Posterior cingulate gyrus (tissue), 11 donors: ENCODE measurements at places on chromosomes 7 and 10.

DNA sequence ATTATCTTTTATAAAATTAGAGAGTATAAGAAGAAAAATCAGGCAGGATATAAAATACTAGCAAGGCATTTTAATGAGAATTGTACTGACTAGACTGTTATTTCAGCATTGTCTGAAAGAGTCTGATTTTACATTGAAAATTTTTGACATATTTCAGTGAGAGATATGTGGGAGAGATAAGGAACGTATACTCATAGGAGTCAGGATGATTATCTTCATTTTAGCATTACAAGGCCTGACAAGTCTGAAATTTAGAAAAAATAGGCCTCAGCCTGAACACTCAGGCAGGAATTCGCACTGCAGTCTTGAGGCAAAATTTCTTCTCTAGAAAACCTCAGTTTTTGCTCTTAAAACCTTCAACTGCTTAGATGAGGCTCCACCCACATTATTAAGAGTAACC lies 386.0 kb downstream of the HGF start:
- no peak for DNase-seq

- DNase-seq, result peak; percentile 63
Measured at GRCh38 chr10:97321032-97321803, 2.1 kb downstream of the FRAT1 start.

DNA sequence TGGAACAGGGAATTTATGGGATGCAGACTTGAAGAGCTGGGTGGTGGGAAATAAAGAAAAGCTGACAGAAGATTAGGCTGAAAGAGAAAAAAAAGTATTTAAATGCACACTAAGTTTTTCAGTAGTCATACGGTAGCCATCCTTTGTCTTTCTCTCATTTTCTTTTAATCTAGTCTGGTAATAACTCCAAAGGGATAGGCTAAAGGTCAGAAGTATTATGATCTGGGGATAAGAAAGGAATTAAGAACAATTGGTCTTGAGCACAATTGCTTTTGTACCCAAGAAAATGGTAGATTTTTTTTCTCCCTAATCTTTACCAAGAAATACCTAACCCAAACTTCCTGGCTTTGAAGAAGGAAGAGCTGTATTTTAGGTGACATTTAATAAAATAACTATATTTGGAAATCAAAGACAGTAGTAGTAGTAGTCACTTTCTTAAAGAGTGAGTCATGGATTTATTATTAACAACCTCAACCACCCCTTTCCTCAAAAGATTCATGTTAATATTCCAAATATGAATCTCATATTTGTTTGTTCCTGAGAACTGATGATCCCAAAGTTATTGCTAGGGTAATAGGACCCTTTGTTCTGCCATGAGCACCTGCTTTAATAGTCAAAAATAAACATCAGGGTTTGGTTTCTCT lies 120.2 kb upstream of the ODAD2 start:
- DNase-seq, result no peak

- DNase-seq, result no peak
Measured at GRCh38 chr7:8274589-8274988, 12.6 kb upstream of the ICA1 start.

GRCh38 chr10:105024184-105024583 lies 383.1 kb downstream of the SORCS3 start:
- no peak for DNase-seq

DNA sequence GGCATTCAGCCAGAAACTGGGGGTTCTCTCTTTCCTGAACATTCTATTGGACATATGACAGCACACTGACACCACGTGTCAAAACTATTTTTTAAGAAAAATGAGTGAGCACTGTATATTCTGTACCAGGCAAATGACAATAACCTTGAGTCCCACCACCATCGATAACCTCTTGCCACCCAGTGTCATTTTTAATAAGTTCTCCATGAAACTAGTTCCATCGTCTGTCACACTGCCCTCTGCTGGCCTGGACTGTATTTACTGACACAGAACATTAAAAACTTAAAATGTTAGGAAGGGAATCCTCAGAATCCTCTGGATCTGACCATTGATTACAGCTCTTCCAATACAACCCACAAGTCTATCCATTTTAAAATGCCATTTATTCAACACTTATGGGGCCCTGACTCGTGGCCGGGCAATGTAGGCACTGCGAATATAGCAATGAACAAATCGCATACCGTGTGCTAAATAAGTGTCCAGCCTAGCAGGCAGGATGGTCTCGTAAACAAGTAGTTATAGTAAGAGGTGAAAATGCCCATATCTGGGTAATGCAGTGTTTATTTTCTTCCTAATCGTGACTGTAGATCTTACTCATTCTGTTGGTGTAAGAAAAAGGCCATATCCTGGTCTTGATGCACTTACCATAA lies 35.9 kb upstream of the CACNB2 start:
- DNase-seq, result peak; percentile 47
